ENCODE measurements at places on chromosomes 5 and 9.
A peak's percentile ranks its signal among the peaks of the same experiment; 100 is the strongest.

- DNase-seq = no peak
Observed at GRCh38 chr9:114799441-114799840, 6.4 kb downstream of the TNFSF15 start.

- DNase-seq = peak; percentile 46
Observed at GRCh38 chr9:18855656-18856055, 177.4 kb downstream of the SAXO1 start.

DNA sequence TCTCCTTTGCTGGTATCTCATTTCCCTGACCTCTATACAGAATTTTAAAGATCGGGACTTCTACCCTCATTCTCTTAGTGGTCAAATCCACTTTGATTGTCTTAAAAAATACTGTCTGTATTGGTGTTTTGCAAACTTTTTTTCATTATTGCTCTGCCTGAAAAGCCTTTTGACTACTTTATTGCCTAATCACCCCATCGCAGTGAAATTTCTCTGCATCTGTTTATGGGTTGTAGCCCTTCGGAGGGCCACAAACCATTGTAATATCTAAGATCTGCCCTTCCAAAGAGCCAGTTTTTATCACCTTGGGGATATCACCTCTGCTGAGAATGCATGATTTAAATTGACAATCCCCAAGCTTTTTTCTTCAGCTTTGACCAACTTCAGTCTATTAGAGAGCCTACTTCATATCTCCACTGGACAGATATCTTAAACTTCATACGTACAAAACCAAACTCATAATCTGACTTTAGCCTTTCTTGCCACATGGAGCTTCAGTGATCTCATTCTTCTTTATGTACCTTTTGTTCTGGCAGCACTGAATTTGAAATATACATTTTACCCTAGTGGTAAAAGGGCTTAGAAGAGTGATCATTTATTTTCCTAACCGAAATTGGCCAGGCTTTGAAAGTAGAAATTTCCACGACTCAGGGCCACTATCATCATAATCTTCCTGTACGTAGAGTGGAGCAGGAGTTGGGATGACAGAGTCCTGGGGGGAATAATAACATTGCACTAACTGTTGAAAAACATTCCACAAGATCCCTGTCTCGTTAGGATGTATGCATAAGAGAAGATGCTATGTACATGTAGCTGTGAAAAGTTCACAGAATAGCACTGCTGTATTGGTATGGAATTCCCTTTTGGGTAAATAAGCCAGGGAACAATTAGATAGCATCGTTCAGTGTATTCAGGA lies 21.4 kb downstream of the KIF2A start:
- DNase-seq = no peak

- peak; percentile 39 for DNase-seq
Observed at GRCh38 chr5:150358261-150359095, 981 bp downstream of the TCOF1 start.

DNA sequence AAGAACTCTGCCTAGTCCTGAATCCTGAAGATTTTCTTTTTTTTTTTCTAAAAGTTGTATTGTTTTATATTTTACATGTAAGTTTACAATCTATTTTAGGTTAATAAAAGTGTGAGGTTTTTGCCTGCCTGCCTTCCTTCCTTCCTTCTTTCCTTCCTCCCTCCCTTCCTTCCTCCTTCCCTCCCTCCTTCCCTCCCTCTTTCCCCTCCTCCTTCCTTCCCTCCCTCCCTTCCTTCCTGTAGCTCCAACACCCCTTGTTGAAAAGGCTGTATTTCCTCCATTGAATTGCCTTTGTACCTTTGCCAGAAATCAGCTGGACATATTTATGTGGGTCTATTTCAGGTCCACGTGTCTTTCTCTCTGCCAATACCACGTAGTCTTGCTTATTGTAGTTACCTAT lies 46.6 kb downstream of the CACNA1B start:
- no peak for DNase-seq

GRCh38 chr5:81854485-81854884 lies 103.6 kb upstream of the SSBP2 start:
- no peak for DNase-seq

GRCh38 chr9:123834218-123834888 lies 95.6 kb downstream of the DENND1A start:
- no peak for DNase-seq

DNA sequence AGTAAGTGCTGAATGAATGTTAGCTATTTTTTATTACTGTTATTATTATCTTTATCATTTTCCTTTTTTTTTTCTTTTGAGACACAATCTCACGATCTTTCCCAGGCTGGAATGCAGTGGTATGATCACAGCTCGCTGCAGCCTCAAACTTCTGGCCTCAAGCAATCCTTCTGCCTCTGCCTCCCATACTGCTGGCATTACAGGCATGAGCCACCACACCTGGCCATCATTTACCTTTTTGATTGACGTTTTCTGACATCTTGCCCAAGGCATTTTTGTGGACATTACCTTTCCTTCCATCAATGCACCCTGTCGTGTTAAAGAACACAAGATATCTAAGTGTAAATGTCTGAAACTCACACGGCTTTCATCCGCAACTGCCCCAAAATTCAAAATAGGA lies 138.2 kb downstream of the GAS1 start:
- DNase-seq = no peak

DNA sequence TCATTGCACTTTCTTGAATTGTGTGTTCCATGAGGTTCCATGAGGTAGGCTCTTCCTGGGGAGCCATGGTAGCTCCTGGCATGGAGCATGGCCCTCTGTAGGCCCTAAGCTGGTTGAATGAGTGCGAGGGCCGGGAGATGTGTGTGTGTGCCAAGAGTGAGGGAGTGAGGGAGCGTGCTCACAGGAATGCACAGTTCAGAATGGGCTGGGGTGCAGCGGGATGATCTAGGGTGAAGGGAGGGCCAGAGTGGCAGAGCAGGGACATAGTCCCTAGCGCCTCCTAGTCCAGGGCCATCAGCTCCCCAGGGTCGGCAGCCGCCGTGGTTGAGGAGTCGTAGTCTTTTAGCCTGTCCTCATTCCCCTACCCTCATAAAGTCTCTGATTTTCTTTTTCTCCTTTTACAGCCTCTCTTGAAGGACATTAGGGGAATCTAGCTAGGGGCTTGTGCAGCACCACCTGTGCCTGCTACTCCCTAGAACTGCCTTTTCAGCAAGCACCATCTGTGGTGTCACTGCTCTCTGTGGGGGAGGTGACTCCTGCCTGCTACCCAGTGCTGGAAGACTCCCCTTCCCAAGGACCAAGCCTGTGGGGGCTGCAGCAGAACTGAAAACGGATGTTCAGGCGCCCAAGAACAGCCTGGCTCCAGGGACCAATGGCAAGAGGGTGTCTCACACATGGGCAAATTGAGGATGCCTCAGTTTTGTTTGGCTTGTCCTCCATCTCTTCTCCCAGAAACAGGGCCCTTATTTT lies 65.3 kb upstream of the PPARGC1B start:
- DNase-seq = no peak

DNA sequence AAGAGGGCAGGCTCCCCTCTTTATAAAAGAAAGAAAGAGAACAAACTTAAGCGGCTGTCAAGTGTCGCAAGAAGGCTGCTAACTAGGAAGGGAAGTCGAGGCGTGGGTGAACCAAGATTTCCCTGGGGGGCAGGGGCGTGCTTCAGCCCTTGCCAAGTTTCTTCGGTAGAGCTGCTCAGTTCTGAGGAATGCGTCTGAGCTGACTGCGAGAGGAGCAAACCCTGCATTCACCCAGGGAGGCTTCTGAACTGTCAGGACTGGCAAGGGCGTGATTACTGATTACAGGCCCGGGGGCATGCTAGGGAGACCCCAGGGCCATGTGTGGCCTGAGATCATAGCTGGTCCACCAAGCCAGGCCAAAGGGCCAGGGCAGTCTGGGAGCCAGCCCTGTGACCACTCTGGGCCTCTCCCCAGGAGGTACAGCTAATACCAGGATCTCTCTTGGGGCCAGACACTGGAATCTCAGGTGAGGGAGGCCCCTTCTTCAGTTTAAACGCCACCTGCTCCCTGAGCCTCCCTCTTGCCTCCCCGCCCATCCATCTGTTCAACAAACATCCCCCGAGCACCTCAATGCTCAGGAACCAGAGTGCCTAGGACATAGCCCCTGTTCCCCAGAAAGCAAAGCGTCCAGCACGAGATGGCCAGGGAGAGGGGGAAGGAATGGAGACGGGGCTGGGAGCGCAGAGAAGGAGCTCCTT lies 30.9 kb downstream of the SARDH start:
- no peak for DNase-seq

- no peak for DNase-seq
Observed at GRCh38 chr9:93983875-93984274, 28.7 kb upstream of the BARX1 start.

- DNase-seq = no peak
Observed at GRCh38 chr5:134043793-134044792, 39.3 kb upstream of the VDAC1 start.

DNA sequence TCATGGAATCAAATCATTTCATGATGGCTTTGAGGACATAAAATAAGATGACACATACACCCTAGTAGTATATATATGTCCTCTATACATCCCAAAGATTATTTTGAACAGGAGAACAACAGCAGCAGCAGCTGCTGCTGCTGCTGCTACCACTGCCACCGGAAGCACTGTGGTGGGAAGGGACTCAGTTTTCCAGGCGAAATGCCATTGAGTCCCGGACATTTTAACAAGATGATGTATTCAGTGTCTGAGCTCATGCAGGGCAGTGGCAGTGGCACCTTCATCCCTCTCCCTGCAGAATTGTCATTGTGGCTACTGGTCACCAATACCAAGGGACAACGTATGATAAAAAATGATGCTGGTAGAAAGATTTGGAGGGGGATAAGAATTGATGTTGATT lies 151.3 kb downstream of the CHSY3 start:
- no peak for DNase-seq

GRCh38 chr5:170070556-170071412 lies 34.9 kb upstream of the FOXI1 start:
- peak; percentile 32 for DNase-seq

DNA sequence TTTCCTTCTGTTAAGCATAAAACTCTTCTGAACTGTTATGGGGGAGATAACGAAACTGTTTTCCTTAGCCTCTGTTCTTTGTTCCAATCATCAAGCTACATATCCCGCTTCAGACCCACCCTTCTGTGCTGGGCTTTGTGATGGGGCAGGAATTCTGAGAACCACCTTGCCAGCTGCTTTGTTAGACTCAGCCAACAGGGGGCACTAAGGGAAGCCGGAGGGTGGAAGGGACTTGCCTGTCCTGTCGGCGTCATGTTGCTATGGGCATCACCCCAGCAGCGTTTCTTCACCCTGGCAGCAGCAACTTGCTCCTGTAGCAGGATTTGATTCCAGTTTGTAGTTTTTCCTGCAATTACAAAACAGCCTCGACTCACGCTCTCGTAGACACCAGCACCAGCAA lies 169.1 kb downstream of the CAAP1 start:
- DNase-seq = peak; percentile 36

- no peak for DNase-seq
Observed at GRCh38 chr5:77861576-77861975, 85.4 kb upstream of the TBCA start.

- peak; percentile 98 for DNase-seq
Observed at GRCh38 chr5:176153741-176154140, 84.5 kb upstream of the SIMC1 start.

DNA sequence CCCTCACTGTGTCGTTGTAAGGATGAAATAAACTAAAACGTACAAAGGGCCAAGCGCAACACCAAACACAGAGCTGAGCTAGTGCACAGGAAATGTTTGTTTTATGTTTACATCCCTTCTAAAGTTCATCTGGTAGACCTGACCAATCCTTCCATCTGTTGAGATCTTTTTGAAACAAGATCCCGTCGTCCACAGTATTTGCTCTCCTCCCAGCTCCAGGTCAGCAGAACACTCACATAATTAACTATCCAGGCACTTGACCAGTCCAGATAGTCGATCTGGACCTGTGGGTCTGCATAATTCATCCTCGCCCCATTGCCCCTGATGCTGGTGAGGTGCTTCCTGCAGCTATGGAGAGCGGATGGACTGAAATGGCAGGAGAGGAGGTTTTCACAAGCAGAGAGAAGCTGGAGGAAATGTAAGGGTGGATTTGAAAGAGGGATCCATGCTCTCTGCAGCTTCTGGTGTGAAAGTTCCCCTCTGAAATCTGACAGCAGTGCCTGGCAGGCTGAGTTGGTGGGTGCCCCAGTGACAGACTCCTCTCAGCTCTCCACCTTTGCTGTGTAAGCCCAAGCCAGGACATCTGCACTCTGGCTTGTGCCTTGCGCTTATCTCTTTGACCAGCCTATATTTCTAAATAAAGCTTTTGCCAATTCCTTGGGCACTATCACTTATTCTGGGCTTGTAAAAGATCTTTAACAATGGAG lies 102.4 kb downstream of the TTLL11 start:
- no peak for DNase-seq

DNA sequence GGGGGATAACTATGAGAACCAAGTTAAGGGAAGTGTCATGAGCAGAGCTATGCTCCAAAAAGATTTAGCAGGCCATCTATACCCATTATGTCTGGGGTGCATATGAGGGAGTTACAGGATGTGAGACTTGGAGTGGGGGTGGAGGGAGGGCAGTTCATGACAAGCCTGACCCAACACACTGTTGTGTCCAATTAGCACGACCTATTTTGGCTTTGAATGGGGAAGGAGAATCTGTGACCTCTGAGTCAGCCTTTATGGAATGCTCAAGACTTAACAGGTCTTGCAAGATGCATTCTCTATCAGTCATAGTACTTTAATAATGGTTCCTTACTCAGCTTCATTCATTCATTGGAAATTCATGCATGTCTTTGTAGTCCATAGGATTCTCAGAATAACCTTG lies 71.7 kb downstream of the GRIA1 start:
- peak; percentile 61 for DNase-seq

- DNase-seq = no peak
Observed at GRCh38 chr9:69951411-69951810, 92.2 kb upstream of the MAMDC2 start.

- DNase-seq = no peak
Observed at GRCh38 chr5:6637022-6637421, 3.8 kb downstream of the SRD5A1 start.

- no peak for DNase-seq
Observed at GRCh38 chr9:83406921-83407320, 131.3 kb downstream of the FRMD3 start.

DNA sequence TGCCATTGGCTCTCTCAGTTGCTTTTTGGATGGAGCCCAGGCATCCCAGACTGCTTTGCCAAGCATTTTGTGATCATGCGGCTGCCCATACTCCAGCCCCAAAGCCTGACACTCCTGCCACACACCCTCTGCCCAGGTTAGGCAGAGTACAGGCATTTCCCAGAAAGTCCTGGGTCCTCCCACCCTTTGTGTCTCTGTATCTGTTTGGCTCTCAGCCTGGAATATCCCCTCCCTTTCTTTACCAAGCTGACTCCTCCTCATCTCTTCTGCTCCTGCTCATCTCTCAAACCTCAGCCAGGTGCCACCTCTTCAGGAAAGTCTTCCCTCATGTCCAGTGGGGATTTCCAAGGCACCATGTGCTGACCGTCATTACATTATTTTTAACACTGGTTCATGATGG lies 14.3 kb upstream of the SH3RF2 start:
- no peak for DNase-seq

GRCh38 chr9:96638606-96639364 lies 16.3 kb downstream of the PRXL2C start:
- no peak for DNase-seq

- peak; percentile 73 for DNase-seq
Observed at GRCh38 chr5:10485142-10485795, 43.6 kb downstream of the ROPN1L start.

- no peak for DNase-seq
Observed at GRCh38 chr9:77680581-77680980, 32.5 kb upstream of the GNA14 start.

Measured in MG63 (cell line).